CD8-positive, alpha-beta memory T cell (primary cell): ENCODE measurements at places on chromosomes 11 and 22.
A peak's percentile ranks its signal among the peaks of the same experiment; 100 is the strongest.

DNA sequence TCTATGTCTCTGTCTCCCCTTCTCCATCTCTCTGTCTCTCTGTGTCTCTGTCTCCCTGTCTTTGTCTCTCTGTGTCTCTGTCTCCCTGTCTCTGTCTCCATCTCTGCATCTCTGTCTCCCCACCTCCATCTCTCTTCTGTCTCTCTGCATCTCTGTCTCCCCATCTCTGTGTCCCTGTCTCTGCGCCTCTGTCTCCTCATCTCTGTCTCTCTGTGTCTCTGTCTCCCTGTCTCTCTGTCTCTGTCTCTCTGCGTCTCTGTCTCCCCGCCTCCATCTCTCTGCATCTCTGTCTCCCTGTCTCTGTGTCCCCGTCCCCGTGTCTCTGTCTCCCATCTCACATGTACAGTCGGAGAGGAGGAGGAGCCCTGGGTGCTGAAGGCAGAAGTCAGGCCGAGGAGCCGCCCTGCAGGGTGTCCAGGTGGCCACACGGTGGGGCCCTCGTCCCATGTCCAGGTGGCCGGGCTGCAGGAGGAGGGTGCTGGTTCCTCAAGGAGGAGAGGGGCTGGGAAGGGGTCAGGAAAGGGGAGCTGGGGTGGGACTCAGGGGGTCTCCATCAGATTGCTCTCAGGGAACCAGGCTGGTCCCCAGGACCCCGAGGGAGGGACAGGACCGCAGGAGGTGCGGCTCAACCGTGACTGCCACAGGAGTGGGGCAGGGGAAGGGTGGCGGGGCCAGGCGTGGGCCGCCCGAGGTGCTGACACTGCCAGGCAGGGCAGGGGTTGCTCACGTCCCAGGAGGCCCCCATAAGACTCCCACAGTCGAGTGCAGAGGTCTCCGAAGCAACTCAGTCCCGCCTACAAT lies 25.6 kb upstream of the TH start:
- H3K27me3 ChIP-seq: peaks cover 7% of the 10 kb centered on the region
- no peaks in the 10 kb centered on the region for H3K36me3 ChIP-seq
- H3K4me1 ChIP-seq: peaks cover 6% of the 10 kb centered on the region
- peak; percentile 79 for DNase-seq
- no peak overlapping the region for H3K27ac ChIP-seq
- H3K4me3 ChIP-seq: no peak overlapping the region

DNA sequence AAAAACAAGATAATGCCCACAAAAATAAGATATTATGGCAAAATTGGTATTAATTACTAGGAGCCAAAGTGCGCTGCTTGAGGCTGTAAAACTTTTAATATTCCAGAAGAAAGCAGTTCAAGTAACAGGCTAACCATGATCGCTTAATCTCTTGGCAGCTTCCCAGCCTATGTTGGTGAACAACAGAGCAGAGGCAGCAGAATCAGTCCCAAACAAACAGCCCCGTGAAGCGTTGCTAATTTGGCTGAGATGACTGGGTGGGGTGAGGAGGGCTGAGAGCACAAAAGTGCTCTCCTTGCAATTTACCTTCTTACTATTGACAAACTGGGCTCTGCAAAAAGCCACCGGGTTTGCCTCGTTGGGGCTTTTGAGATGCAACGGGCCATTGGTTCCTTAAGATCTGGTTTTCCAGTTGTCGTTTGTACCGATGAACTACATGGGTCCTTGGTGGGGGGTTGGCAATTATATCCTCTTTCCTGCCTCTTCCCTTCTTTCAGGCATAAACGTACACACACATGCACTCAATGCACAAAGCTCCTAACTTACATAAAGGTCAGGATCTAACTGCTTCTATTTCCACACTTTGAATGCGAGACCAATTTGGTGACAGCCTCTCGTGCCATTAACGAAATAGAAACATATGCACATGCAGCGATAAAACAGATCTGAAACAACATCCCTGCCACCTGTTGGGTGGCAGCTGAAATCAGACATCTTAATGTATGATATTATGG lies 407.6 kb upstream of the CADM1 start:
- no peaks in the 10 kb centered on the region for H3K27me3 ChIP-seq
- no peaks in the 10 kb centered on the region for H3K36me3 ChIP-seq
- no peak overlapping the region for H3K4me3 ChIP-seq

DNA sequence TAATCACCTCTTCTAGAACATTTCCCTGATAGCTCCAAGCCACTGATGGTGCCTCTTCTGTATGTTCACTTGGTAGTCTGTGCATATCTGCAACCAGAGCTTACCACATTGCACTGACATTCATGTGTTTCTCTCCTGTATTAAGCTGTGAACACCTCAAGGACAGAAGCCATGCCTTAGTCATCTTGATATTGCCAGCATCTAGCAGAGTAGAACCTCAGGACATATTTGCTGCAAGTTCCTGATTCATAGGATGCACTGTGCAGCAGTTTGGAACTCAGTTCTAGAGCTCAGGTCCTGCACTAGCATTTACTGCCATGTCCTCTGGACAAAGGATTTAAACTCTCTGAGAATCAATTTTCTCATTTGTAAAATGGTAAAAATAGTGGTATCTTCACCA lies 722.4 kb upstream of the ANO5 start:
- no peaks in the 10 kb centered on the region for H3K27me3 ChIP-seq
- no peak for DNase-seq
- H3K4me3 ChIP-seq: no peak overlapping the region
- H3K27ac ChIP-seq: no peak overlapping the region
- H3K36me3 ChIP-seq: no peaks in the 10 kb centered on the region
- H3K4me1 ChIP-seq: no peaks in the 10 kb centered on the region

DNA sequence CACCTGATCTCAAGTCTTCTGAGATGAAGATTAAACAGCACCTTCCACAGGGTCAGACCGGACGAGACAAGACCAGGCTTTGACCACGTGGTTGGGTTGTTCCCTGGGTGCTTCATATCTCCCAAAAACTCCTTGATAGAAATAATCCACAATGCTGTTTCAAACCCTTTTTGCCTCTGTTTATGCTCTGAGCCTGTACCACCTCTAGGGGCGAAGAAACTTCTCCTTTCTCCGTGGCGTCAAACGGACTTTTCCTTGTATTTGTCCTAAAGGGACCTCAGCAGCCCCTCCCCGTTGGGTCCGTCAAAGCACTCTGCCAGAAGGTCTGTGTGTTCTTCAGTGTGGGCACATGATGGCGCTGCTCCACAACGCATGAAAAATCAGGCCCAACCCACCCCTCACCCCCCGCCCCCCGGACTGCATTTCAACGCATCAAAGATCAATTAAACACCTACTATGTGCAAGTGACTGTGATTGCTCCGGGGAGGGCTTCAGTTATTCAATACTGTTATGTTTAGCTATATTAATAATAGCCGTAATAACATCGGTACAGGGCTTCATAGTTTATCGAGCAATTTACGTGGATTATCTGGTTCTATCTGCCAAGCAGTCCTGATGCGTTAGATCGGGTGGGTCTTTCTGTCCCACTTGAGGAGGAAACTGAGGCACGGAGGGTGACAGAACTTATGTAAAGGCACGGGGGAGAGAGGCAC lies 17.3 kb upstream of the EIF3D start:
- no peak overlapping the region for H3K27ac ChIP-seq
- peaks cover 7% of the 10 kb centered on the region for H3K27me3 ChIP-seq
- DNase-seq: no peak
- no peaks in the 10 kb centered on the region for H3K4me1 ChIP-seq
- no peak overlapping the region for H3K4me3 ChIP-seq
- H3K36me3 ChIP-seq: no peaks in the 10 kb centered on the region

- no peak overlapping the region for H3K4me3 ChIP-seq
- H3K36me3 ChIP-seq: no peaks in the 10 kb centered on the region
- H3K27me3 ChIP-seq: no peaks in the 10 kb centered on the region
- no peak for DNase-seq
- no peaks in the 10 kb centered on the region for H3K4me1 ChIP-seq
Observed at GRCh38 chr11:58394195-58394594, 12.5 kb downstream of the OR5B3 start.

DNA sequence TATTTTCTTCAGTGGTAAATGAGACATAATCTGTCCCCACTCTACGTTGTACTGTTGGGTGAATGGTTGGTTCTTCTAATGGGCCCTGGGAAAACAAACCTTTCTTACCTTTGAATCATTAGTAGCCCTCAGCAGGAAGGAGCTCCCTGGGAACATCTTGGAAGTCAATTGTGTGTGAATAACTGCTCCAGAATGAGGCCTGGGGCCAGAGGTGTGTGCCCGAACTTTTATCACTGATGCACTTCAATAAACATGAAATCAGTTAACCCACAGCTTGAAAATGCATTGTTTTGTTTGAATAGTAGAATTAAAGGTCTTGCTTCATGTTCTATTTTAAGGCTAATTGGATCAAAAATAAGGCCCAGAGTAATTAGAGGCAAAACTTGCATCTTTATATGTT lies 67.1 kb downstream of the NAV2 start:
- DNase-seq: no peak
- H3K27ac ChIP-seq: no peak overlapping the region
- no peaks in the 10 kb centered on the region for H3K36me3 ChIP-seq
- H3K27me3 ChIP-seq: peaks cover 8% of the 10 kb centered on the region

DNA sequence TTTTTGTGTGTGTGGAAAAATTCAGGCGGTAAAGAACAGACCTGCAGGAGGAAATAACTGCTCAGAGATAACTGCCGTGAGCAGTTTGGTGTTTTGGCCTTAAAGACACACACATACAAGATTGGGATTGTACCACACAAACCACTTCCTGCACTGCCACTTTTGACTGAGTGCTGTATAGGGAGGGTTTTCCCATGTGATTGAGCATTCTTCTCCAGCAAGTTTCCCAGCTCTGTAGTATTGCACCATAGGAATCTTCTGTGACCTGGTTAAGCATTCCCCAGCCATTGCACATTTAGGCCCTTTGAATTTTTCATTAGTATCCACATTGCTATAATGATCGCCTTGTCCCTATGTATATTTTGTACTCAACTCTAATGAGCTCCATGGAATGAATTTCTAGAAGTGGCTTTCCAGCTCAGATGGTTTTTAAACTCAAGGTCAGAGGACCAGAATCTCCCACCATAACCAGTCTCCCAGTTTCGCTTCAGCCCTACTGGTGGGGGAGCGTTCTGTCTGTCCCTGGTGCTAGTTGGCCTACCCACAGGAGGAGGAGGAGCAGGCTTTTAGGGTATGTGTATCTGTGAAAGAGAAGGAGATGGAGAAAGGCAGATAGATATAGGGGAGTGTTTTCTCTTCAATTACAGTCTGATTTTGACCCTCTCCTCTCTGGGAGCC lies 9.3 kb downstream of the CD82 start:
- H3K27ac ChIP-seq: no peak overlapping the region
- no peaks in the 10 kb centered on the region for H3K36me3 ChIP-seq
- H3K27me3 ChIP-seq: no peaks in the 10 kb centered on the region
- H3K4me1 ChIP-seq: peaks cover 91% of the 10 kb centered on the region
- DNase-seq: no peak

DNA sequence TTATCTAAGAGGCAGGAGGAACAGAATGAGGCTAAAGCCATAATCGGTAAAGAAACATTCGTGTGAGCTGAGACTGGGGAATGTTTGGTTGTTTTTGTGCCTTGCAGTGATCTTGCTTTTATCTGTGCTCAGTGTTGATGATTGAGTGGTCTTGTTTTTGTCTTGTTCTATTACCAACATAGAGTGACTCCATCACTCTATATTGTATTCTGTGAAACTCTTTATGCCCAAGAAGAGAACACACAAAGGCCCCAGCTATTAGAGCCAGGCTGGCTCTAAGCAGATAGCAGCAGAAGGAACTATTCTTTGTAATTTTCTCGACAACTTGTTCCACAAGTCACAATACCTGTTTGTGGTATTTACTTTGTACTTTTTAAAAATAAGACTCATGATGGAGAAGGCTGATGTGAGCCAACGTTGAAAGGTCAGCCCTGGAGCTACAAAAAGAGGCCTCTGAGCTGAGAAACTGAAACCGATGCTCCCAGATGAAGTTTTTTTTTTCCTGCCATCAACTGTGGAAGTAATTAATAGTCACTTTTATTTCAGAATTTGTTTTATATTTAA lies 68.4 kb downstream of the LARGE1 start:
- no peaks in the 10 kb centered on the region for H3K4me1 ChIP-seq
- H3K36me3 ChIP-seq: no peaks in the 10 kb centered on the region
- no peak overlapping the region for H3K4me3 ChIP-seq
- H3K27ac ChIP-seq: no peak overlapping the region

DNA sequence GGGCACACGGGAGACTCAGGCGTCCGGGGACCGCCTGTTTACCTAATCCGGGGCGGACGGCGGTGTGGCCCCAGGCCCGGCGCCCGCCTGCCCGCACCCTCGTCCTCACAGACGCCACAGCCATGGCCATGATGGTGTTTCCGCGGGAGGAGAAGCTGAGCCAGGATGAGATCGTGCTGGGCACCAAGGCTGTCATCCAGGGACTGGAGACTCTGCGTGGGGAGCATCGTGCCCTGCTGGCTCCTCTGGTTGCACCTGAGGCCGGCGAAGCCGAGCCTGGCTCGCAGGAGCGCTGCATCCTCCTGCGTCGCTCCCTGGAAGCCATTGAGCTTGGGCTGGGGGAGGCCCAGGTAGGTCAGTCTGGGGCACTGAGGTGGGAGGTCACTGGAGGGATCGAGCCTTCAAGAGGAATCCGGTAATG lies 10.0 kb upstream of the RAB1B start:
- peak overlapping the region; percentile 94 for H3K4me3 ChIP-seq
- peaks cover 7% of the 10 kb centered on the region for H3K36me3 ChIP-seq
- DNase-seq: no peak
- H3K27me3 ChIP-seq: no peaks in the 10 kb centered on the region

DNA sequence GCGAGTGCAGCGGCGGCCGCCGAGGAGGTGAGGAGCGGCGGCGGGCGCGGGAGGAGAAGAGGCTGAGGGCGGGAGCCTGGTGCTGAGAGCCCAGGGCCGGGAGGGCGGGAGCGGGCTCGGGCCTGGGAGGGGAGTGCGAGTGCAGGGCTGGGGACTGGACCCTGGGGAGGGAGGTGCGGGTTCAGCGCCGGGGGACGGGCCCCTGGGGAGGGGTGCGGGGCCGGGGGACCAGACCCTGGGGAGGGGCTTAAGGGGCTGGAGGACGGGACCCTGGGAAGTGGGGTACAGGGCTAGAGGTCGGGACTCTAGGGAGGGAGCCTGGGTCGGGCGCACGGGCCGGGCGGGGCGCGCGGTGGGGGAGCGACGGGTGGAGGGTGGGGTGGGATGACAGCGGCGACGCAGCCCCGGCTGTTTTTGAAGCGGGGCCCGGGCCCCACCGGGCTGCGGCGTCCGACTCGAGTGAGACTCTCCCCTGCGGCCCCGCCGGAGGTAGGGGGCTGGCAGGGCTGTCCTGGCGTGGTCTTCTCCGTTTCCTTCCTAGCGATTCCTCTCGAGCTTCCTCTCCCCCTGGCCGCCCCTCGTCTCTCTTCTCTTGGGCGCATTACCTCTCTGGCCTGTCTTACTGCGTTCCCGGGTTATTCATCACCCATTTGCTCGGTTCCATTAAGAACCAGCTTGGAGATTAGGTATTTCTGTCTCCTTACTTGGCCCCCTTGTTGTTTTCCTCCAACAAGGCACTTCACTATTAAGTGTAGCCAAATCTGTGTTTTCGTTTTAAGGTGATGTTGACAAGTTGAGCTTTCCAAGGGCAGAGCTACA lies 754 bp downstream of the NUP50 start:
- peak overlapping the region; percentile 79 for H3K4me3 ChIP-seq
- peak overlapping the region; percentile 79 for H3K27ac ChIP-seq
- H3K36me3 ChIP-seq: peaks cover 12% of the 10 kb centered on the region
- peak; percentile 20 for DNase-seq

GRCh38 chr11:563812-564578 lies 3.2 kb downstream of the RASSF7 start:
- no peaks in the 10 kb centered on the region for H3K27me3 ChIP-seq
- no peaks in the 10 kb centered on the region for H3K36me3 ChIP-seq
- no peak overlapping the region for H3K27ac ChIP-seq
- H3K4me3 ChIP-seq: no peak overlapping the region
- DNase-seq: no peak

- no peaks in the 10 kb centered on the region for H3K4me1 ChIP-seq
- no peak overlapping the region for H3K4me3 ChIP-seq
- H3K27ac ChIP-seq: no peak overlapping the region
- H3K36me3 ChIP-seq: no peaks in the 10 kb centered on the region
- DNase-seq: no peak
Observed at GRCh38 chr11:10607462-10608132, 39.1 kb upstream of the LYVE1 start.
